Ascending aorta (tissue), 2 donors: ENCODE measurements at places on chromosomes 6 and 20.
A peak's percentile ranks its signal among the peaks of the same experiment; 100 is the strongest.

DNA sequence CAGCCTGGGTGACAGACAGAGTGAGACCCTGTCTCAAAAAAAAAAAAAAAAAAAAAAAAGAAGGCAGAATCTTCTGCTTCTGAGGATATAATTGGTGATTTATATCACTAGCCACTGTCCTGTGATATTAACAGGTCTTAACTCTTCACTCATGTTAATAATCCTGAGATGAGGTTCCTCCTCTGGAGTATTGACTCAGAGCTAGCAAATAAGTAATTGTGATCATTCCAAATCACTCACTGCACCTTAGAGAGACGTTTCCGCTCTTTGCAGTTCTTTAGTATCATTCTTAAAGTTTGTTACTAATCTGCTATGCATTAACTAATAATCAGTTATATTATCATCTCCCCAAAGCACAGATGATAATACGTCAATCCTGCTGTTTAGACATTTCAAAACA lies 41.6 kb upstream of the NOX3 start:
- peak overlapping the region; percentile 92 for H3K27ac ChIP-seq
- H3K36me3 ChIP-seq = no peaks in the 10 kb centered on the region
- no peaks in the 10 kb centered on the region for H3K27me3 ChIP-seq
- H3K4me3 ChIP-seq = no peak overlapping the region

DNA sequence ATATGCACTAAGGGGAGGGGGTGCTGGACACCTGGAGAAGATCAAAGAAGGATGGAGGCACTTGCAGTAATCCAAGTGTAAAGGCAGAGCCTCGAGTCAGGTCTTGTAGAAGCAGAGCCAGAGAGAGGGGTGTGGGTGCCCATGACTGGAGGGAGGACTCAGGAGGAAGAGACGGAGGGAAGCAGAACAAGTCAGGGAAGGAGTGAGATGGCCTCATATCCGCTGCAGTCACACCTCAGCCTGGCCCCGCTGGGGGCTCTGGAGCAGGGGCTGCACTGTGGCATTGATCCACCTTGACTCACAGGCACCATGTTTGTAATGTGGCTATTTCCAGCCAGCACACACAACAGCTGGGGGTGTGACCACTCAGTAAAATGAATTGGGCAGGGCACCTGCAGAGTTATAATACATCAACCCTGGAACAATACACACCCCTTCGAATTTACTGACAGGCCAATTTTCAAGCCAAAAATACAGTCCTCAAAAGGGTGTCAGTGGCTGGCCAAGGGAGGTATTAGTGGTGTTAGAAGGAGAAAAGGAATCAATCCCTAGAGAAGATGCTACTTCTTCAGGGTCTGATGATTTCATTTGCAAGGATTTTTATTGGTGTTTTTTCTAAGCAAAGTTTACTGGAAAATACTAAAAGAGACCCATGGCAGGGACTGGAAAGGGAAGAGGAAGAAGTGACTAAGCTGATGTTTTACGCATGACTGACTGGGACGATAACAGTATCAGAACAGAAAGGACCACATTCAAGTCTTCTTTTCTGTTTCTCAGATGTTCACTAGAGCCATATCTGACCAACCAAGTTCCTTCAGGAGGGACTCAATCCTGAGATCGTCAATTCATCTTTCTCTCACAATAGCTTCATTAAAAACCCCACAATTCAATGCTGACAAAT lies 18.9 kb upstream of the NXT1 start:
- no peak overlapping the region for H3K4me3 ChIP-seq
- H3K36me3 ChIP-seq = no peaks in the 10 kb centered on the region
- no peaks in the 10 kb centered on the region for H3K27me3 ChIP-seq
- H3K27ac ChIP-seq = no peak overlapping the region
- no peaks in the 10 kb centered on the region for H3K4me1 ChIP-seq

DNA sequence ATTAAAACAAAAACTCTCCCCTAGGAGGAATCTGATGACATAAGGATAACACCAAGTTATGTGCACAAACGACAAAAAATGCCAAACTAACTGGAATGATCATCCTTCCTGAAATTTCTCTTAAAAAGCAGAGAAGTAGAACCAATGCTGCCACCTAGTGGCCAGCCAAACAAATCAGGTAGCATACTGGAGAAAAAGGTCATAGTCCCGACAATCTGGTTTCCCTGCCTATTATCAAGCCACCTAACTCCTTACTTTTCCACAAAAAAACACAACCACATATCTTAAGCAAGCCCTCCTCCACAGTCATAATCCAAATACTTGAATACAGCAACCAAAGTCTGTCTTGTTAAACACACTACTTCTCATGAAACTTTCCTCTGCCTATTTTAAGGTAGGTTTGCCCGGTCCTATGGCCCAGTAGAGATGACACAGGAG lies 5.3 kb downstream of the OARD1 start:
- no peak overlapping the region for H3K4me3 ChIP-seq
- no peak overlapping the region for H3K27ac ChIP-seq
- H3K4me1 ChIP-seq = peaks cover 7% of the 10 kb centered on the region
- H3K36me3 ChIP-seq = peaks cover 38% of the 10 kb centered on the region
- DNase-seq = no peak

DNA sequence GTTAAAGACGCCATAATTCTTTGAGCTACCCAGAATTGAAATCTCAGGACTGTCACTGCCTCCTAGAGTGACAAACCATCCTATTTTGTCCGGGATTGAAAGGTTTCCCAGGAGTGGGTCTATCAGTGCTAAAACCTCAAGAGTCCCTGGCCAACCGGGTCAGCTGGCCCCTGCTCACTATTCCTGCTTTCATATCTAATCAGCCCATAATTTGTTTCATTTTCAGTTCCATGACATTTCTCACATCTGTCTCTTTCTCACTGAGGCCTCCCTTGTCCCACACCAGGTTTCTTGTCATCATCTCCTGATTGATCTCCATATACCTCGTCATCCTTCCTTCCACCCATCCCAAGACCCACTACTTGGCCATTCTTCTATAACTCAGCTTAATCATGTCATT lies 98.2 kb downstream of the SLC35B3 start:
- no peaks in the 10 kb centered on the region for H3K36me3 ChIP-seq
- no peak for DNase-seq
- H3K4me3 ChIP-seq = no peak overlapping the region
- H3K4me1 ChIP-seq = no peaks in the 10 kb centered on the region
- no peaks in the 10 kb centered on the region for H3K27me3 ChIP-seq
- no peak overlapping the region for H3K27ac ChIP-seq

- H3K27me3 ChIP-seq = no peaks in the 10 kb centered on the region
- H3K4me3 ChIP-seq = no peak overlapping the region
- H3K4me1 ChIP-seq = peaks cover 12% of the 10 kb centered on the region
These were observed 208.4 kb downstream of the PREX1 start for GRCh38 chr20:48619126-48620101.

DNA sequence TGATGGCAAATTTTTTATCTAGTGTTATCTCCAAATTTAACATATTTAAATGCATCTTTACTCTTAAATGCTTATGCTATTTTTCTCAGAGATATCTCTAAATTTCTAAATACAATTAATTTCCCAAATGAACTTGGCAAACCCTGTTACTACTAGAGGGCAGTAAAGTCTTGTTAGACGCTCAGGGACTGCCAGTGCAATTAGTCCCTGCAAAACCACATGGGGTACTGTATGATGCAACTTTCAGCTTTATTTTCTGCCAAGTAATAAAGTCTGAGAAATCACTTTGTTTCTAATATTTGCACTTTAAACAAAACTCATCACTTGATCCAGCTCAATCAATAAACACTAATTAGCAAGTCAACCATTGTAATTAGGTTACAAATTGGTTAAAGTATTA lies 76.0 kb upstream of the ADGRB3 start:
- DNase-seq = no peak
- no peak overlapping the region for H3K4me3 ChIP-seq
- no peaks in the 10 kb centered on the region for H3K4me1 ChIP-seq

- no peak overlapping the region for H3K27ac ChIP-seq
- H3K4me3 ChIP-seq = no peak overlapping the region
- no peaks in the 10 kb centered on the region for H3K4me1 ChIP-seq
- H3K36me3 ChIP-seq = no peaks in the 10 kb centered on the region
- no peaks in the 10 kb centered on the region for H3K27me3 ChIP-seq
These were observed 233.8 kb upstream of the SUPT3H start for GRCh38 chr6:45611491-45611890.

- DNase-seq = no peak
- H3K27me3 ChIP-seq = no peaks in the 10 kb centered on the region
- H3K36me3 ChIP-seq = no peaks in the 10 kb centered on the region
- H3K4me3 ChIP-seq = no peak overlapping the region
- peaks cover 6% of the 10 kb centered on the region for H3K4me1 ChIP-seq
- no peak overlapping the region for H3K27ac ChIP-seq
These were observed 677.6 kb downstream of the KIF16B start for GRCh38 chr20:15895560-15896084.

GRCh38 chr6:128855581-128856085 lies 27.3 kb upstream of the LAMA2 start:
- no peak overlapping the region for H3K27ac ChIP-seq
- H3K36me3 ChIP-seq = no peaks in the 10 kb centered on the region
- H3K4me3 ChIP-seq = no peak overlapping the region
- no peaks in the 10 kb centered on the region for H3K4me1 ChIP-seq
- no peak for DNase-seq

DNA sequence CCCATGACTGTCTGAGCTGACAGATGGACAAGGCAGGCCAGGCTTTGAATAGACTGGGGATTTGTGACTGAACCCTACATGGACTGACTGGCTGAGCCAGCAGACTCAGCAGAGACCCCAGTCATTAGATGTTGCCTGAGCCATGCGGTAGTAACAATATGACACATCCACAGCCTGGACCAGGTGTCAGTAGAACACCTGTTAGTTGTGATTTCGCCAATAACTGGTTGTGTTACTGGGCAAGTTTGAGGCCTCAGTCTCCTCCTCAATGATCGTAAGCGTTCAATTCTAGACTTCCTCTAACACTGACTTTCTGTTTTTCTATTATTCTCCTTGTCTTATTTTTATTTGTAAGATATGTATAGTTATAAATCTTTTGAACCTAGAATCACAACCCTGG lies 311.9 kb upstream of the MAP3K7 start:
- H3K4me3 ChIP-seq = no peak overlapping the region
- H3K36me3 ChIP-seq = no peaks in the 10 kb centered on the region
- no peak for DNase-seq

DNA sequence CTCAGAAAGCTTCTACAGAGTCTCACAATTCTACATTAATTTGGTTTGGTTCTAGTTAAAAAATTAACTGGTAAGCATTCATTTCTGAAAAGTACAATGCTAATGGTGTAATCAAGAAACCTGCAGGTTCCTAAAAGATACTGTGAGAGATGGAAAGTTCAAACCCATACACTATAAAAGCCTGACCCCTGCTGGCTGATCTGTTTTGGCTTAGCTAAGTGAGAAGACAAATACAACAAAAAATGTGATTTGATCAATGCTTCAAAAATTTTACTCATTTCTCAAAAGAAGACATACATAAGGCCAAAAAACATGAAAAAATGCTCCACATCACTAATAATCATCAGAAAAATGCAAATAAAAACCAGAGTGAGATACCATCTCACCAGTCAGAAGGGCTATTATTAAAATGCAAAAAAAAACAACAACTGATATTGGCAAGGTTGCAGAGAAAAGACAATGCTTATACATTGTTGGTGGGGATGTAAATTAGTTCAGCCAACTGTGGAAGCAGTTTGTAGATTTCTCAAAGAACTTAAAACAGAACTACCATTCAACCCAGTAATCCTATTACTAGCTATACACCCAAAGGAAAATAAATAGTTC lies 102.8 kb downstream of the MOXD1 start:
- H3K36me3 ChIP-seq = no peaks in the 10 kb centered on the region
- no peak for DNase-seq
- H3K27ac ChIP-seq = no peak overlapping the region
- H3K4me1 ChIP-seq = no peaks in the 10 kb centered on the region
- H3K27me3 ChIP-seq = no peaks in the 10 kb centered on the region

DNA sequence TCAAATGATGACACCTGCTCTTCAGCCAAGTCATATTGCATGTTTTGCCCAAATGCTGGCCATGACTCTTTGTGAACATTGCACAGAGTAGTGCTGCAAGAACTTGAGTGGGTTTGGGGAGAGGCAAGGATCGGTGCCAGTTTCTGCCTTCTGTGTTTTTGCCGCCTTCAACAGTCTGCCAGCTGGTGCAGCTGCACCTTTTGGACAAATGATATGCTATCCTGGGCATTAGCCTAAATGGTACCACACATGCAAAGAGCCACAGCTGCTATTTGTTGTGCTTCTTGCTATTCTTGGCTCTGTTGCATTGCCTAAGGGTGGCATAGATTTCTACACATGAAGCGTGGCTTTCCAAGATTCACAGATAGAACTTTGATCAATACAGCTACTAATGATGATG lies 189.0 kb upstream of the CCN2 start:
- H3K4me3 ChIP-seq = no peak overlapping the region
- H3K27ac ChIP-seq = no peak overlapping the region
- H3K27me3 ChIP-seq = no peaks in the 10 kb centered on the region
- no peak for DNase-seq
- peaks cover 12% of the 10 kb centered on the region for H3K4me1 ChIP-seq

DNA sequence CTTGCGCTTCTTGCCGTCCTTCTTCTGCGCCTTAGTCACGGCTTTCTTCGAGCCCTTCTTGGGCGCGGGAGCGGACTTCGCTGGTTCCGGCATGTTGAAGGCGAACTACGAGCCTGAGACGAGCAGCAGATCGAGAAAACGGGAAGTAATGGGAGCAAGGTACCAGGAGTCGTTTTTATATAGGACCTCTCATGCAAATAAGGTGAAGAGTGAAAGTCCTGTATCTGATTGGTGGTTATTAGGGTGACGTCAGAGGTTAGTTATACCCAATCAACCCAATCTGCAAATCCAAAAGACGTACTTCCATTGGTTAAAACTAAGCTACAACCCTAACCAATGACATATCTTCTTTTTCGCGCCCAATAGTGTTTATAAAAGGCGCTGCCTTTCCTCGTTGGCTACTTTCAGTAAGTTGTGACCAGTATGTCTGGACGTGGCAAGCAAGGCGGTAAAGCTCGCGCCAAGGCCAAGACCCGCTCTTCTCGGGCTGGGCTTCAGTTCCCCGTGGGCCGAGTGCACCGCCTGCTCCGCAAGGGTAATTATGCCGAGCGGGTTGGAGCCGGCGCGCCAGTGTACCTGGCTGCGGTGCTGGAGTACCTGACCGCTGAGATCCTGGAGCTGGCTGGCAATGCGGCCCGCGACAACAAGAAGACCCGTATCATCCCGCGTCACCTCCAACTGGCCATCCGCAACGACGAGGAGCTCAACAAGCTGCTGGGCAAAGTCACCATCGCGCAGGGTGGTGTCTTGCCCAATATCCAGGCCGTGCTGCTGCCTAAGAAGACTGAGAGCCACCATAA lies 100.6 kb upstream of the PRSS16 start:
- H3K27me3 ChIP-seq = no peaks in the 10 kb centered on the region
- peak overlapping the region; percentile 93 for H3K27ac ChIP-seq
- no peaks in the 10 kb centered on the region for H3K4me1 ChIP-seq
- DNase-seq = peak; percentile 91
- H3K4me3 ChIP-seq = peak overlapping the region; percentile 85
- no peaks in the 10 kb centered on the region for H3K36me3 ChIP-seq

GRCh38 chr20:51396365-51396909 lies 146.1 kb downstream of the NFATC2 start:
- peak overlapping the region; percentile 73 for H3K27ac ChIP-seq
- no peaks in the 10 kb centered on the region for H3K27me3 ChIP-seq
- peaks cover 29% of the 10 kb centered on the region for H3K4me1 ChIP-seq
- no peak for DNase-seq
- no peak overlapping the region for H3K4me3 ChIP-seq

- no peak overlapping the region for H3K27ac ChIP-seq
- peaks cover 31% of the 10 kb centered on the region for H3K4me1 ChIP-seq
- H3K27me3 ChIP-seq = no peaks in the 10 kb centered on the region
- H3K36me3 ChIP-seq = no peaks in the 10 kb centered on the region
- no peak for DNase-seq
These were observed 81.0 kb downstream of the TMEM170B start for GRCh38 chr6:11618533-11618932.
